ENCODE measurements at places on chromosomes 11 and 22.

DNA sequence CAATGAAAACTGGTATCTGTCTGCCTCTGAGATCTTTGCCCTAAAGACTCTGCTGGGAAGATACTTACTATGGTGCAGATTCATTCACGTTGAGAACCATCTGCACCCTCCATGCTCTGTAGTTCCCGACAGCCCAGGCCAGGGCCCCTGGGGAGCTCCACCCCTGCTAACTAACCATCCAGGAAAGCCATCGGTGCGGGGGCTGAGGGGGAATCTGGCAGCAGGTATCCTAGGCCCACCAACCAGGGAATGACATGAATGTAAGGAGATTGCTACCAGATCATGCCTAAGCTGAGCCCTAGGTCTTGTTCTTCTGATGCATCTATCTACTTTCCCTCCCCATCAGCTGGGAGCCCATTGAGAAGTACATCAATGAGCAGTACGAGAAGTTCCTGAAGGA lies 11.3 kb upstream of the WBP2NL start:
- DNase-seq = no peak

- no peak for DNase-seq
Observed at GRCh38 chr22:23875801-23876200, 18.1 kb downstream of the SLC2A11 start.

DNA sequence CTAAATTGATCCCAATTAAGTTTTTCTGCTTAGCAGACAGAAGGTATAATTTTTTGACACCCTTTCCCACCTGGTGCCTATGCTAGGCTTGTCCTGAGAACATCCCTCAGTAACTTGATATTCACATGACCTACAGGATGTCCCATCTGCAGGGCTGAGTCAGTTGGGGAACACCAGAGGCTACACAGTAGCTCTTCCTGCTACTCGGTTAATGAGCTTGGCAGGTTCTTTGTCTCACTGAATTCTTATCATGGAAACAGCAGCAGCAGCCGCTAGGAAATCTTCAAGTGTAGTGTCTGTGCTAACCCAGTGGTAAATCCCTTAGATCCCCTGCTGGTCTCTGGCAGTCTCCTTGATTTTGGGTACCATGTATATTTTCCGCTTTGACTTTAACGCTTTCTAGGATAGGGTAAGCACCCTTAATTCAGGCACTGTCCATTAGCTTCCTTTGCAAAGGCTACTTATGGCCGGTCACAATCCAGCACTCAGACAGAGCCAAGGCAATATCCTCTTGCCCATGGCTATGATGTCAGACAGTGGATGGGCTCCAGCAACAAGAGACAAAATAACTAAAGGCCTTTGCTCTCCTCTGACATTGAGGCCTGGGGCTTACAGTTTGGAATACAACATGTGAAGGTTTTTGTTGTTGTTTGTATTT lies 8.5 kb downstream of the MRPL16 start:
- peak; percentile 84 for DNase-seq

DNA sequence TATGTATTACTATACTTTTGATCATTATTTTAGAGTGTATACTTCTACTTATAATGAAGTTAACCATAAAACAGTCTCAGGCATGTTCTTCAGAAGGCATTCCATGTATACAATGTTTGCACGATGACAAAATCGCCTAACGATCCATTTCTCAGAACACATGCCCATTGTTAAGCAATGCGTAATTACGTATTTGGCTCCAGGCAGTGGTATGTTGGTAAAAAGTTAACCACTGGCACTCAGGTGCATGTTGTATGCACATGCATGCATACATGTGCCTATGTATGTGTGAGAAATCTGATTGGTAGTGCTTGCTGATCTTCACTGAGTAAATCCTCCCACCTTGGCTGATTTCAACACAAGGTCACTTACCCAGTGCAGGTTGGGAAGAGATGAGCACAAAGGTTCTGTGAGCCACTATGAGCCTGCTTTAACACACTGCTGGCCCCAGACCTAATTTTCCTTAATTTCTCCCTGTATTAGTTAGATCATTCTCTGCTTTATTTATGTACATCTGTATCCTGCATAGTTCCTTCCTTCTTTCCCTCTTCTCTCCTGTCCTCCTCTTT lies 164.6 kb downstream of the ARHGAP42 start:
- DNase-seq = no peak

- DNase-seq = no peak
Observed at GRCh38 chr11:63553759-63554158, 9.4 kb downstream of the PLAAT2 start.

DNA sequence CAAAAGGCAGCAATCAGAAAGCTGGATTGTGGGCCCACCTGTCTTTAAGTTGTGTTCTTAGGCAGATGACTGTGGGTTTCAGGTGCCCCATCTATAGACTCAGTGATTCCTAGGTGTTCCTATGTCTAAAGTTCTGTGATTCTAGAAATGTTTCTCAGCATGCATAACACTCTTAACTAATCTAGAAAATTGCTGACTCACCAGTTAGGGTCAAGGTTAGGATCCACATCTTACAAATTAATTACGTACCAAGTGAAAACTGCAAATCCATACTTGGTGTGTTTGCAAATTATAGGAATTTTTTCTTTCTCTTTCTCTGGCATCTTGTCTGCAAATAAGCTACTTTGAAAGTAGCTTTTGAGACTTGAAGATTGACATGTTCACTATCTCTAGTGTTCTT lies 7.7 kb downstream of the CECR2 start:
- DNase-seq = no peak

DNA sequence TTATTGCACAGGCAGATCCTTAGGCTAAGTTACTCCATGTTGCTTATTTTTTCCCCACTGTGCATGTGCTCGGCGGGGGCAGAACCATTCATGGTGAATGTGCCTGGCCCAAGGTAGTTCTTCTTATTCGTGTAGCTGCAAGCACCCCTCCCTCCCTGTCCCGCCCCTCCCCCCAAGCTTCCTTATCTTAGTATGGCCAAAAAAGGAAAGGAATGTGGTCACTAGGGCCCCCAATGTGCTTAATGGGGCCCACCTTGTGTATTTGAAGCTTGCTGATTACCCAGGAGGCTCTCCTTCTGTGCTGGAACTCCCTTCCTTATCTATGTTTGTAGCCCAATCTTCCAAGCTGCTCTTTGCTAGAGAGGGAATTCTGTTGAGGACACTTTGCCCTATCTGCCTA lies 1259.7 kb upstream of the RAG2 start:
- DNase-seq = no peak

GRCh38 chr22:49749885-49750510 lies 77.7 kb downstream of the BRD1 start:
- DNase-seq = no peak

DNA sequence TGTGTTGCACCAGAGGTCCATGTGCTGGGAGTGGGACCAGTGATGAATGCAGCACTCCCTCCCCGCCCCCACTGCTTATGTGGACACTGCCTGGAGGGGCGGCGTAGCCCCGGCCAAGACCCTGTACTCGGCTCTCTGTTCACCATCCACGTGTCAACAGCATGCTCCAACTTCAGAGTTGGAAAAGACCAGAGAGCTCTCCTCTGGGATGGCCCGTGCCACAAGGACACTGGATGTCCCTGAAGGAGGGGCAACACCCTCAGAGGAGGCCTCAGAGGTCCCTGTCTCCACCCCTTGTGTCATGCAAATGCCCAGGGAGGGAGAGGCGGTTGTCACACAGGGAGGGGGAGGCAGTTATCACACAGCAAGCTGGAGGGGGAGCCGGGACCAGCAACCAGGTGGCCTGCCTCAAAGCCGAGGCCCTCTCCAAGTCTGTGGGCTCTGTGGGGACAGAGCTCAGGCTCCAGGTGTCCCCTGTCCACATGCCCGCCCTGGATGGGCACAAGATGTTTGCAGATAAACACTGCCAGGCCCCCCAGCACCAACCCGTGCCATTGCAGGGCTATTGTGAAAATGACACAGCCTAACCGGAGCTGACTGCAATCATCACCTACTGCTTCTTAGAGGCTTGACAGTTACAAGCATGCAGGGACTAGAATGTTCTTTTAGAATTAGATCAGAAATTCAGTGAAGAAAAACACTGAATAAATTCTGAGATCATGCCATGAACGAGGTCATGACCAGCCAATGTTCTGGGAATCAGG lies 121.1 kb downstream of the PHF21B start:
- no peak for DNase-seq

- DNase-seq = no peak
Observed at GRCh38 chr22:44500599-44500998, 2.6 kb upstream of the RTL6 start.

GRCh38 chr11:128231845-128232410 lies 355.4 kb downstream of the ETS1 start:
- DNase-seq = no peak

DNA sequence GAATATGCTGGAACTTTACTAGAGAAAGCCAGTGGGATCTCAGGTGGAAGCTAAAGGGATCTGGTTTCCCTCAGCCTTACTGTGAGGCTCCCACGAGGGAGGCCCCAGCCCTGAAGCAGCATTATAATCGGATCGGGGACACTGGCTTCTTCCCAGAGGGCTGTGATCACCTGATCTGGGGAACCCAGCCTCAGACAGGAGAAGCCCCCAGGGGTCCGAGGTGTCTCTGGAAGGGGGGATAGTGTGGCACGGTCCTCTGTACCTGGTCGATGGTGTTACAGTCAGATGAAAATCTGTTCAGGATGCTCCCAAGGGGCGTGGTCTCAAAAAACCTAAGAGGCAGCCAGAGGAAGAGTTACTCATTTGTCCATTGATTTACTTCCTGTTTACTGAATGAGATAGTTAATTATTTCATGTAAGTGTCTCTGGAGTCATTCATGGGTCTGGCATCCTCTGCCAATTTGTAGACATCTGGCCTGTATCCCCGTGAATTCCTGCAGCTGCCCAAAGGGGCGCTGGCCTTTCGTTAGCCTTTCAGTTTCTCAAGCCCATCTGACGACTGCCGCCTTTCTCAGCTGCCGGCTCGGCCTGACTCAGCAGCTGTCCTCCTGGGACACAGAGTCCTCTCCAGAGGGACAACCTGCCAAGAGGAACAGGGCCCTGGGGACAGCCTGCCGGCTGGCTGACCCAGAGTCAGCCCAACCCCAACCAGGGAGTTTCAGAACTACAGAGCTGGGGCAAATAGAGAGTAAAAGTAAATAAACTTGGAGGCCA lies 17.0 kb upstream of the KCNJ11 start:
- peak; percentile 76 for DNase-seq

- no peak for DNase-seq
Observed at GRCh38 chr11:35144136-35144741, 5.3 kb downstream of the CD44 start.

GRCh38 chr11:65793144-65793581 lies 6.3 kb downstream of the OVOL1 start:
- DNase-seq = no peak

GRCh38 chr11:28932940-28933339 lies 824.8 kb downstream of the METTL15 start:
- no peak for DNase-seq

- no peak for DNase-seq
Observed at GRCh38 chr11:6319001-6319703, 1.1 kb downstream of the CAVIN3 start.

- DNase-seq = no peak
Observed at GRCh38 chr11:127055236-127055635, 54.7 kb upstream of the KIRREL3 start.

- no peak for DNase-seq
Observed at GRCh38 chr11:17353821-17354600, 2.4 kb downstream of the NCR3LG1 start.

- DNase-seq = no peak
Observed at GRCh38 chr11:112211536-112211935, 14.7 kb upstream of the PTS start.

- DNase-seq = no peak
Observed at GRCh38 chr22:22479999-22480532, 28.5 kb downstream of the ZNF280B start.

- no peak for DNase-seq
Observed at GRCh38 chr22:42000466-42000865, 1.9 kb downstream of the WBP2NL start.

- DNase-seq = peak; percentile 49
Observed at GRCh38 chr11:12674936-12675696, 895 bp downstream of the TEAD1 start.

- DNase-seq = no peak
Observed at GRCh38 chr11:67264877-67265632, 1.2 kb upstream of the GRK2 start.

- peak; percentile 81 for DNase-seq
Observed at GRCh38 chr11:124961972-124962609, 8.1 kb downstream of the CCDC15 start.

- no peak for DNase-seq
Observed at GRCh38 chr11:129408865-129409444, 33.3 kb downstream of the BARX2 start.

DNA sequence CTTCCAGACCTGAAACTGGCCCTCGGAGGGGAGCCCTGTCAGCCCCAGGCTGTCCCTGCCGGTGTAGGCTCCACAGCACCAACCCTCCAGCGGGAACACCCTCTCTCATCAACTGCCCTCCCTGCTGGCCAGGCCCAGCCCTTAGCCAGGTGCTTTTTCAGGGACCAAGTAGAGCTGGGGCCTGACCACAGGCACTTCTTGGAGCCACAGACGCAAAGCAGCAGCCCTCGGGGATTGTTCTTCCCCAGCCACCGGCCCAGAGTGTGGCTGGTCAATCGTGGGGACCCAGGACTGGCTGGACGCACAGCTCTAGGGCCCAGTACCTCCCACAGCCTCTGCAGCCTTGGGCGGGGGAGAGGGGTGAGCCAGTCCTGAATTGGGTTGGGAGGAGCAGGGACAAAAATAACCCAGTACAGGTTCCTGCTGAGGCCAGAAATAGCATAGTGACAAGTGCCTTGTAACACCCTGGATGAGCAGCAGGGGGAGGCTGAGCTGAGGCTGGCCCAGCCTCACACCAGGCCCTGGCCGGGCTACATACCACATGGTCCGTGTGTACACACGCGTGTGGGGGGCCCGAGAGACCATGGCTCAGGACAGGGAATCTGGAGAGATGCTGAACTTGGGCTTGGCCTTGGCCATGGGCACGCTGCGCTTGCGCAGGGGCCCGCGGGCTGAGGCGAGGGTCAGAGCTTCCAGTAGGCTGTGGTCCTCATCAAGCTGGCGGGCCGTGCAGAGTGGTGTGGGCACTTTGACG lies 2.0 kb downstream of the KCNJ11 start:
- DNase-seq = peak; percentile 52

DNA sequence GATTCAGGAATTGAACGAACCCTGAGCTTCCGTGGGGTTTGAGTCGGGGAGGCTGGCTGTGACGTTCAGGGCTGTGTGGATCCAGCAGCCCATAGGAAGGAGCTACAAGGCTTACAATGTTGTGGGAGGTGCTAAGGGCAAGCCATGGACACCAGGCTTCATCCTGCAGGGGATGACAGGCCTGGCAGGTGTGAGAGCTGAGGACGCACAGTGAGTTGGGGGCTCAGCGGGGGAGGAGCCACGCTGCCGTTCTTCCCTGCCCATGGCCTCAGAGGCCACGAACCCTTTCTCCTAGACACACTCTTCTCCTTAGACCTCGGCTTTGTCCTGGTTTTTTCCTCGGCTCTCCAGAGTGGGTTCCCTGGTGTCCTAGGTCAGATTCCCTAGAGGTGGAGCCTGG lies 113.3 kb upstream of the SLC22A12 start:
- no peak for DNase-seq

Data from midbrain (tissue), 1 donor.